ENCODE measurements at places on chromosomes 7 and 10.

GRCh38 chr10:58782876-58783851, 270.5 kb downstream of the BICC1 start:
- DNase-seq, result no peak

- no peak for DNase-seq
Observed at GRCh38 chr10:20885678-20886077, 11.4 kb downstream of the NEBL start.

- DNase-seq, result no peak
Observed at GRCh38 chr7:129421717-129422250, 12.4 kb upstream of the STRIP2 start.

DNA sequence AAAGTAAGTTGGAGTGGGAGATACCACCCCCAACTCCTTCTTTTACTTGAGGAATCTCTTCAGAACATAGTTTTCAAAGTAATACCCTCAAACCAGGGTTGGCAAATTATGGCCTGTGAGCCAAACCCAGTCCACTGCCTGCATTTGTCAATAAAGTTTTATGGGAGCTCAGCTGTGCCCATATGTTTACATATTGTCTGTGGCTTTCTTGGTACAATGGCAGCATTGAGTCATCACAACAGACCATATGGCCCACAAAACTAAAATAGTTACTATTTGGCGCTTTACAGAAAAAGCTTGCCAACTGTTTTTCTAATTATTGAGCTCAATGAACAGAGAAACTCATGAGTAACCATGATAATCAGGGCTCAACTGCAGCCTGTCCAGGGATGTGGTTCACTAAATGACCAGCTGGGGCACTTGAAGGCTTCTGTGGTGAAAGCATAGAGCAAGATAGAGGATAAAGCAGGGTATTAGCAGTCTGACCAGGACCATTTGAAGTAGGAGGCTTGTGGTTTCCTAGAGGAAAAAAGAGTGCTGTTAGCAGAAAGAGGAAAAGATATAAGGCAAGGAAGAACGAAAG, 196.0 kb upstream of the GRB10 start:
- no peak for DNase-seq

- DNase-seq, result no peak
Observed at GRCh38 chr7:32117837-32118236, 47.6 kb upstream of the PDE1C start.

Data from 8988T (cell line).